ENCODE measurements at places on chromosomes 6 and 20.

- DNase-seq: peak; percentile 65
Observed at GRCh38 chr6:87929843-87930288, 117.8 kb upstream of the SPACA1 start.

DNA sequence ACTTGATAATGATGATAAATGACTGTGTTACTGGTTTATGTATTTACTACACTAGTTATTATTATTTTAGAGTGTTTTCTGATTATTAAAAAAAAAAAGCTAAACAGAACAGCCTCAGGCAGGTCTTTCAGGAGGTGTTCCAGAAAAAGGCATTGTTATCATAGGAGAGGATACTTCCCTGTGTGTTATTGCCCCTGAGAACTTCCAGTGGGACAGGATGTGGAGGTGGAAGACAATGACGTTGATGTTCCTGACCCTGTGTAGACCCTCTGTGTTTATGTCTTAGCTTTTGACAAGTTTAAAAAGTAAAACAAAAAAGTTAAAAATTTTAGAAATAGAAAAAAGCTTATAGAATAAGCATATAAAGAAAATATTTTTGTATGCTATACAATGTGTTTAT, 49.1 kb downstream of the NCOA7 start:
- DNase-seq: no peak

DNA sequence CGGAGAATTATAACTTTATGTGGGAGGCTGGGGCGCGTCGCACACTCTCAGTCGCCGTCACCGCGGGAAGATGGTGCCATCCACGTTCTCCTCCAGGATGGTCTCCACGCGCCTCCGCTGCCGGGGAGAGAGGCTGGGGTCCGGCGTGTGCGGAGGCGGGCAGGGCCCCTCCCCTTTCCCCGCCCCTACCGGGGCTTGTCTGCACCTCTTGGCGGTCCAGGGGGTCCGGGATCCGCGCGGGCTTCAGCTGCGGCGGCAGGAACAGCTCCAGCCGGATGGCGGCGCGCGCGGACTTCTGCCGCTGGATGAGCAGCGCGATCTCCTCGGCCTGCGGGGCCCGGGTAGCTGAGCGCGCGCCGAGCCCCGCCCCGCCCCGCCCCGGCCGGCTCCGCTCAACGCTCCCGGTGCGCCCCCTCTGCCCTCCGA, 807 bp downstream of the LKAAEAR1 start:
- DNase-seq: no peak

DNA sequence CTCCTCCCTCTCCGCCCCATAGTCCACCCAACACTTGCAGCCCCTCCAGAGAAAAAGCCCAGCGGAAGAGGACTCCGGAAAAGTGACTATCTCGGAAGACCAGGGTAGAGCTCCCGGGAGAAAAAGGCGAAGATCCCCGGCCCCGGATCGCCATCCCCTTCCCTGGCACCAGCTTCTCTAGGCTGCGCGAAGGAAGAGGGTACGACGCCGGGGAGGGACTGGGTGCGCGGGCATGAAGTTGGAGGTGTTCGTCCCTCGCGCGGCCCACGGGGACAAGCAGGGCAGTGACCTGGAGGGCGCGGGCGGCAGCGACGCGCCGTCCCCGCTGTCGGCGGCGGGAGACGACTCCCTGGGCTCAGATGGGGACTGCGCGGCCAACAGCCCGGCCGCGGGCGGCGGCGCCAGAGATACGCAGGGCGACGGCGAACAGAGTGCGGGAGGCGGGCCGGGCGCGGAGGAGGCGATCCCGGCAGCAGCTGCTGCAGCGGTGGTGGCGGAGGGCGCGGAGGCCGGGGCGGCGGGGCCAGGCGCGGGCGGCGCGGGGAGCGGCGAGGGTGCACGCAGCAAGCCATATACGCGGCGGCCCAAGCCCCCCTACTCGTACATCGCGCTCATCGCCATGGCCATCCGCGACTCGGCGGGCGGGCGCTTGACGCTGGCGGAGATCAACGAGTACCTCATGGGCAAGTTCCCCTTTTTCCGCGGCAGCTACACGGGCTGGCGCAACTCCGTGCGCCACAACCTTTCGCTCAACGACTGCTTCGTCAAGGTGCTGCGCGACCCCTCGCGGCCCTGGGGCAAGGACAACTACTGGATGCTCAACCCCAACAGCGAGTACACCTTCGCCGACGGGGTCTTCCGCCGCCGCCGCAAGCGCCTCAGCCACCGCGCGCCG, 822 bp downstream of the FOXQ1 start:
- DNase-seq: no peak

DNA sequence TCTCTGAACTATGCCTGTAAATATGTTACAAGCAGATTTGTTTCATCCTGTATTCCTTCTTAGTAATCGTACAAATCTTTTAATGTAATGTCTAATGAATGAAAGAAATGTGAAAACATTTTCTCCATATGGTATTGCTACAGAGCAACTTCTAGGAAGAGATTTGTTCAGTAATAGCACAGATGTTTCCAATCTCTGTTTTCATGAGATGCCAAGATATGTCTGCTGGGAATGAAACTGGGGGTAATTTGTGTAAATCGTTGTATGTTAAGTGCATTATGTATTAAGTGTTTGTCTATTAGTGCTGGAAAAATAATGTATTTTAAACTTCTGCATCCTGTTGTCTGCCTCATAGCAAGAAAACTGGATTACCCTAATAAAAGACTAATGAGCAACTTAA, 722.2 kb upstream of the EYS start:
- DNase-seq: no peak

DNA sequence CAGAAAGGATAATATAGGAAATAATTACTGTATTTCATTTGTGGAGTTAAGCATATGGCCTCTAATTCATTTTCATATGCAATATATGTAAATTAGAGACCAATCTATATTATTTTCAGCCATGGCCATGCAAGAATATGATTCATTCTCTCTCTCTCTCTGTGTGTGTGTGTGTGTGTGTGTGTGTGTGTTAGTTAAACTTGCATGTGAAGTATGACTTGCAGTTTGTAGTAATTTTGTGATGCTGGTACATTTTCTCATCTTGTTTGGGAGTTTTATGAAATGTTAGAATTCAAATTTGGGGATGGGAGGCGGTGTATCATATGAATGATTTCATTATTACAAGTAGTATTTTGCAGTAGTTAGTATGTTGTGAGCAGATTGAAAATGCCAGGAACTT, 74.8 kb downstream of the JARID2 start:
- no peak for DNase-seq

DNA sequence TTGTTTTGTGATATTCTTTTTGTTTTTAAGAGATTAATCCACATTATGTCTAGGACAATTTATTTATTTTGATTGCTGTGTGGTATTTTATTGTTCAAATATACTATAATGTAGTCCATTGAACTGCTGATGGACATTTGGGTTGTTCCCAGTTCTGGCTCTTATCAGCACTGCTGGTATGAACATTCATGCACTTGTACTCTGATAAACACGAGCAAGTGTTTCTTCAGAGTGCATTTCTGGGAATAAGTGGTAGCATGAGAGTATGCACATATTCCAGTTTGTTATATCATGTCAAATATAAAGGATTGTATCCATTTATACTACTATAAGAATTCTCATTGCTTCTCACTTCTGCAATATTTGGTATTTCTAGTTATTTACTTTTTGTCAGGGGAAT, 7.1 kb downstream of the CALHM6 start:
- no peak for DNase-seq

Measured in nucleus accumbens (tissue), 56 donors.